Amniotic stem cell (primary cell): ENCODE measurements at places on chromosomes 2 and 18.

GRCh38 chr18:57754577-57755338 is 48.4 kb downstream of the ATP8B1 start:
- DNase-seq = no peak

DNA sequence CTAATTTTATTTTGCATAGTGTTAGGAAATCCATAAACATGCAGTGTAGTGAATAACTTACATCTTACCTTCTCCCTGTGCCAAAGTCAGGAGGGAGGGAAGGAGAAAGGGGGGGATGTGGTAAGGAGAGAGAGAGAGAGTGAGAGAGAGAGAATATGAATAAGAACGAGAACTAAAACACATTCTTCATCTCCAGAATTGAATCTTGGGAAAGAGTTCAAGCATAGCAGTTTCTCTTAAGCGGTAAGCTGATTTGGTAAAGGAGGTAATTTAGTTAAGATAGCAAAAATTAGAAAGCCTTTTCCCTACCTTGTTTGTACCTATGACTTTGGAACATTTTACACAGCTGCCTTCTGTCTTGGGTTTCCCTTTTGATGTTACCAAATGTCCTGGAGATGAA is 15.7 kb downstream of the ERMN start:
- DNase-seq = no peak

DNA sequence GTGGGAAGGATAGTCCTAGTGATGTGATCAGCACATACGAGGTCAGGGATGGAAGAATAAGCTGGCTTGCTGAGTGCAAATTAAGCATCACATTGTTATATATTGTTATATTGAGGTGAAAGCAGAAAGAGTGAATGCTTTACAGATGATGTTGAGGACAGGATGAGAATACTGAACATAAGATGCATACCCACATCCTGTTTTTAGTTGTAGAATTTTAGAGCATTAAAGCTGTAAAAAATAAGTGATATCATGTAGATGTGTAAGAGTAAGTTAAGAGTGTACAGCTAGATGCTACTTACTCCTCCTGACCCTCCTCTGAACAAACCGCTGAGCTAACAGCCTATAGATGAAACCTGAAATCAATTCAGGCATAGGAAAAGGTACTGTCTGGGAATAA is 271.0 kb upstream of the KCNJ3 start:
- no peak for DNase-seq

GRCh38 chr18:56402872-56403516 is 235.4 kb downstream of the TXNL1 start:
- peak; percentile 72 for DNase-seq

GRCh38 chr2:167013227-167013626 is 124.9 kb downstream of the XIRP2 start:
- no peak for DNase-seq

- DNase-seq = no peak
Observed at GRCh38 chr18:31112804-31113203, 10.6 kb upstream of the DSC2 start.

- DNase-seq = no peak
Observed at GRCh38 chr2:12852135-12852534, 135.4 kb downstream of the TRIB2 start.
